AG10803 (cell line): ENCODE measurements at places on chromosomes 2 and 18.

- no peak for DNase-seq
These were observed 11.1 kb downstream of the TRAPPC8 start for GRCh38 chr18:31931886-31932240.

DNA sequence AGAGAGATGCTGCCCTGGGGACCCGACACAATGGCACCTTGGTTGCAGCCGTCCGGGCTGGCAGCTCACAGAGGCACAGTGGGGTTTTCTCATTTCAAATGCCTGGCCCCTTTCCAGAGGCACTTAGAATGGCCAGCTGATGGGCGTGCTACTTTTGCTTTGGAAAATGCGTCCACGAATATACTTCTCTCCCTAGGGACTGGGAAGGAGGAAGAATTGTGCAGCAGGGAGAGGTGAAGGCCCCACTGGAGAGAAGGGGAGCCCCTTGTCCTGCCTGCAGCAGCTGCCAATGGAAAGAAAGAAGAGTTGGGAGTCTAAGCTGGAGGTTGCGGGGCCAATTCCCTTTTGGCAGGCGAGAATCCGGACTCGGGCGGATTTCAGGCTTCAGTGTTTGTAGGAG, 1.1 kb upstream of the MAL start:
- no peak for DNase-seq

- DNase-seq = no peak
These were observed 84.7 kb downstream of the GATA6 start for GRCh38 chr18:22254088-22254487.

GRCh38 chr18:159037-159652, 788 bp downstream of the USP14 start:
- peak; percentile 6 for DNase-seq

DNA sequence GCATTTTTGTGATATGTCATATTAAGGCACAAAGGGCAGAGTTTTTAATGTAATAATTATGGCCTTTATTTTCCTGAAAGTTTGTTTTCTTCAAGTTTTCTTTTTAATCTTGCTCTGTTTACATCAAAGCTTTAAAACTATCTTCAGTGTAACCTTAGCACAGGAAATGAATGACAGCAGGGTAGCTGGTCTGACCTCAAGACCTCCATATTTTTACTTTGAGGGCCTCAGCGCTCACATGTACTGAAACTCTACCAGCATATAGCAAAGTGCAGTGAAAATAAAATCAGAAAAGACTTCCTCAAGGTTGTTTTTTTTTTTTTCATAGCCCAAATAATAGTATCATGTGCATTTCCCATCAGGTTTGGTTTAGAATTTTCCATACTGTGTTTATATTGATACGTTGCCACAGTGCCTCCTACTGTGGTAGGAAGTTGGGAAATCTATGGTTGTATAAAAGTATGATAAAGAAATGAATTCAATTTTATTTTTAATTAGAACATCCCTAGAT, 163.4 kb downstream of the UBE2E3 start:
- DNase-seq = no peak

DNA sequence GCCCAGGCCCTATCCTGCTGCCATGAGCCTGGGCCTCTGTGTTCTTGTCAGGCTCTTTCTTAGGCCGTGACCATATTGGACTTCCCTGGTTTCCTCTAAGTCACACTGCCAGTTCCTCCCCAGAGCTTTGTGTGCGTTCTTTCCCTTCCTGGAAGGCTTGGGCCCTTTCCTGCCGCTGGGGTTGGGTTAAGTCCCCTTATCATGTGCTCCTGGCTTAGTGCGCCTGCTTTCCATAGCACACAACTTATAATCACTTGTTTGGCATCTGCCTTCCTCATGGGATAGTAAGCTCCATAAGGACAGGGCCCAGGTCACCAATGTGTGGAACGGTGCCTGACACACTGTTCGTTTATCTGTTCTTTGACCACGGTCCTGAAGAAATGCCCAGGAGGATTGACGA, 31.3 kb downstream of the NIFK start:
- no peak for DNase-seq

- no peak for DNase-seq
These were observed 692 bp upstream of the WNT6 start for GRCh38 chr2:218858671-218859555.

GRCh38 chr18:22343613-22344012, 74.1 kb downstream of the CTAGE1 start:
- no peak for DNase-seq
